ENCODE measurements at places on chromosomes 4 and X. TPM values are rescaled to one million over a fixed set of nuclear protein-coding genes. Genes with fewer than 3 reads are reported as not detected.

PWWP3B gene
- total RNA-seq: 4.4 TPM

HTN1 gene
- total RNA-seq: not detected

HTR2C gene
- not detected for total RNA-seq

LRIT3 gene
- not detected for total RNA-seq

AR gene
- total RNA-seq: 9.4 TPM

IL2RG gene
- total RNA-seq: 2.6 TPM

QDPR gene
- total RNA-seq: 45.4 TPM

PAGE1 gene
- total RNA-seq: not detected

SEPTIN6 gene
- total RNA-seq: 19.6 TPM

SLC25A31 gene
- total RNA-seq: not detected

MAGEA12 gene
- total RNA-seq: not detected

STOX2 gene
- total RNA-seq: 11.2 TPM

ARHGAP36 gene
- total RNA-seq: 0.32 TPM

FRMD7 gene
- total RNA-seq: not detected

BTK gene
- 5.9 TPM for total RNA-seq

PNMA6F gene
- not detected for total RNA-seq

MAGEC1 gene
- not detected for total RNA-seq

GRCh38 chr4:126800575-126801141 is 832.1 kb upstream of the INTU start:
- DNase-seq: no peak

- DNase-seq: no peak
Observed at GRCh38 chr4:152304220-152304619, 231.7 kb downstream of the FBXW7 start.

GRCh38 chr4:182971702-182972101 is 54.5 kb upstream of the DCTD start:
- DNase-seq: no peak

- DNase-seq: no peak
Observed at GRCh38 chrX:97326456-97326855, 442.7 kb downstream of the RPA4 start.

DNA sequence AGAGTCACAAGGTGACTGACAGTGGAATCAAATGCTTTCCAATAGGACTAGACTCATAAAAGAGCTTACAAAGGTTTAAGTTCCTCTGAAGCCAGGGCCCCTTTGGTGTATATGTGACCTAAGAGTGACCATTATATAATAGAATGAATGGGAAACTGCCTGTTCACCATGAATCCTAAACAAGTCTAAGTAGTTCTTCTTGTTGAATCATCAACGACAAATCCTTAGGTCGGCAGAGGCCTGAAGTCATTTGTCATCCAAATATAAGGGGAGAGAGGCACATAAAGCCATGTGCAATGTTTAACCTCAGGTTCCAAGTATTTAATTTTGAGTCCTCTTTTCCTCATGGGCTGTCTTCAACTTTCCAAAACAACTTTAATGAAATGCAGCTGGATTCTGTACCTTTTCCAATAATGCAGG is 122.4 kb downstream of the RASL11B start:
- no peak for DNase-seq

- DNase-seq: no peak
Observed at GRCh38 chr4:176262243-176262642, 6.8 kb downstream of the ASB5 start.

DNA sequence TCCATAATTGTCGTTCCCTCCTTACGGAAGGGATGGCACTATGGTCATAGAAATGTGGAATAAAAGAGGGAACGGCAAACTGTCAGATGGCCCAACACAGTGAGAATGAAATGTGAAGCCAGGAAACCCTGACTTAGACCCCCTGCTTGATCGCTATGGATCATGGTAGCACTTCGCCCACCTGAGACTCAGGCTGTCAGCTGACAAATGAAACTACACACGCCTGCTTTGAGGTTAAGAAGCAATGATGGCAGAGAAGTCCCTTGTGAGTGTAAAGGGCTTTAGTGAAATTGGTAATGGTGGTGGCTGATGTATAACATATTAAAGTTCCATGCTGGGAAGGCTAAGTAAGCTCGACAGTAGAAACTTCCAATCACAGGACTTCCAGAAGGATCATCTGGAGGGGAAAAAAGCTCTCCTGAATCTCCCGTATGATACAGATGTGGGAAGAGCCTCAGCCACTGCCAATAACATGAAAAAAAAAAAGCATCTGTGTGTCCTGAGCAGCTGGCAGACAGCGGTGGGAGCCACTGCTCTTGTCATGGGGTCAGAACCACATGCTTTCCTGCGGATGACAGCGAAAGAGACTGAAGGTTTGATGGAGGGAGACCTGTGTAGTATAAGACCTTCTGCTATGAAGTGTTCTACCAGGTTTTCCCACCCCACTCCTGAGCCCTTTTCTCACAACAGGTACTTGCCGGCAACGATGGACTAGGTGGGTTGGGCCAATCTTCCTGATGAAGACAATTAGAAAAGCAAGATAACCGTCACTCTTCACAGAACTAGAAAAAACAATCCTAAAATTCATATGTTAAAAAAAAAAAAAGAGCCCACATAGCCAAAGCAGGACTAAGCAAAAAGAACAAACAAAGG is 107.6 kb downstream of the AFAP1 start:
- no peak for DNase-seq

DNA sequence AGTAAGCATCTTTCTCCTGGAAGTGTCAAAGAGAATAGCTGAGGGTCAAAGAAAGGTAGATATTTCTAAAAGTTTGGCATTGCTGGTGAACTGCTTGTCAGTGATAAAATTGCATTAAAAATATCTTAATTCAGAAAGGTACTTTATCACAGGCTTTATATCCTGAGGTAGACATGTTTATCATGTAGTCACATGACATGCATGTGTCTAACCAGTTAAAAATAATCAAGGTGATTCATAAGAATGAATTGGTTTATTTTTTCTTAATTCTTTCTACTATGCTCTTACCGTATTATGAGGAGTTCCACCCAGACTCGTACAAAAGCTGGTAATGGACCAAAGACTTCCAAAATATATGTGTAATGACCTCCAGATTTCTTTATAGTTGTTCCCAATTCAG is 6.1 kb downstream of the SLC7A11 start:
- no peak for DNase-seq

DNA sequence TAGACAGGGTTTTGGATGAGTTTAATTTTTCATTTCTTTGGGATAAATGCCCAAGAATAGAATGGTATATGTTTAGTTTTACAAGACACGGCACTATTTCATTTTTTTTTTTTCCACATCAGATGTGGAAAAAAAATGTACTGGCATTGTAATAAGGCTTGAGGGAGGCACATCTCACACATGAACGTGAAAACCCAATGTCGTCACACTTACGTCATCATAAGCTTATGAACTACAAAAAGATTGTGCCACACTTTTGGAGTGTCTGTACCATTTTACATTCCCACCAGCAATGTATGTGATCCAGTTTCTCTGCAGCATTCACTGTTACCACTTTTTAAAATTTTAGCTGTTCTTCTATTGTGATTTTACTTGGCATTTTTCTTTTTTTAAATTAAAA is 74.2 kb downstream of the TAF1 start:
- no peak for DNase-seq

GRCh38 chr4:149293046-149293649 is 522.5 kb downstream of the IQCM start:
- no peak for DNase-seq

DNA sequence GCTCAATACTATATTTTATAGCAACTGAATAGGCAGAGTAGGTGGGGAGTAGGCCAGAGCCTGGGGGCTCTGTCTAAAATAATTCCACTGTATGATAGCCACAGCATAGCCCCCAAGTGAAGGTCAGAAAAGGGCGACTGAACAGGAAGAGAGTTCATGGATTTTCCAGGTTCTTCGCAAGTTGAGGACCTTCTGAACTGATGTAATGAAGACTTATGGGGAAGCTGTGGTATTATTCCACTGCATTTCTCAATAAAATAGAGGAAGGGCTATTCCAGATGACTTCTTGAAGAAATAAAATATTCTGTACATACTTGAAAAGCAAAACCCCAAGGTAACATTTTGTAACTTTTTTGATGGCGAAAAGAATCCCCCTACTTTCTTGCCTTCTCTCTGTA is 231.4 kb upstream of the GPC4 start:
- DNase-seq: no peak

- DNase-seq: no peak
Observed at GRCh38 chrX:82141942-82142341, 940.0 kb downstream of the SH3BGRL start.

- DNase-seq: no peak
Observed at GRCh38 chrX:14504960-14505538, 24.3 kb upstream of the GLRA2 start.

DNA sequence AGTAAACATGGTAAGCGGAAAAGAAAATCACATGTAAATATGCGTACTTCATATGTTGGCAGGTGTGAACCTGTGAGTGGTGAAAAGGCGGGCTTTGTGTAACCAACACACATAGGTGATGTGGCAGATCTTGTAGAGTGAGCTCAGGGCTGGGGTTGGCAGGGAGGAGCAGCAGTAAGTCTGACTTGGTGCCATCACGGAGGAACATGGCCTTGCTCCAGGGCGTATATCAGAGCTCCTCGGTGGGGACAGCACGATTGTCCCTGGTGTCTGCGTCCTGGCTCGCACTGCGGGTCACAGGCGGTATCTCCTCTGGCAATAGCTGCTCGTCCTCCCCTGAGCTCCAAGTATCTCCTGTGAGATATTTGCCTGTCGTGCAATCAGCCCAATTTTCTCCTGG is 733.6 kb downstream of the TRIML1 start:
- no peak for DNase-seq

- no peak for DNase-seq
Observed at GRCh38 chr4:172947594-172947993, 221.0 kb upstream of the GALNT7 start.

- DNase-seq: no peak
Observed at GRCh38 chr4:152033621-152034020, 272.8 kb upstream of the GATB start.

DNA sequence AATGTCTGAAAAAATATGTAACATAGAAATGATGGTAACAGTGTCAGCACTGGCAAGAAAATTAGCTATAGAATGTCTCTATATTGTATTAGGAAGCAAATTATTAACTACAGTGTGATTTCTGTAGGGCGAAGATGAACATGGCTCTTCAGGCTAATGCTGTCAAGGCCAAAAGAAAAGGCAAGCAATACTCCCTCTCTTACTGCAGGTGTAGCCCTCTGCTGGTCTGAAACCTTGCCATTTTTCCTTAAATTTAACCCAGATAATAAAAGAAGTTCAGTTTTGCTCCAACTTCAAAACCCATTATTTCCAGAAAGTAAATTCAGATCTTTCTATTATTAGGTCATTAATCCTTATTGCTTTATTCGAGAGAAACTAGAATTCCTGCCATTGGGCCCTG is 215.9 kb downstream of the LRBA start:
- DNase-seq: no peak

- DNase-seq: peak; percentile 79
Observed at GRCh38 chrX:48573690-48574269, 504 bp upstream of the RBM3 start.

- peak; percentile 59 for DNase-seq
Observed at GRCh38 chr4:13174001-13174400, 310.1 kb downstream of the RAB28 start.

DNA sequence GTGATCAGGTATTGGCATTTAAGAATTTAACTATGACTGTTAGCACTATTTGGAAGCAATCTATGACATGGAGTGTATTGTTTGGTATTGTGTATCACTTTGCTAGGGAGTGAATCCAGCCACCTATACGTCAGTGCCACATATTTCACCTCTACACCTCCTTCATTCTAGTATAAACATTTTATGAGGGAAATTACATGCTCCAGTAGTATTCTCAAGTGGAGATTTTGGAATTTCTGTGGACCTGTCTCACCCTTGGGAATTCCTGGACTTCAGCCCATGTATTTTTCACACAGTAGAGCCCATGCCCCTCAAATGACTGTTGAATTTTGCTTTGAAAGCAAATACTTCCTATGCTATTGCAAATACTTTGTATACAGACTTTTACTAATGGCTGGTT is 11.3 kb downstream of the BST1 start:
- no peak for DNase-seq

DNA sequence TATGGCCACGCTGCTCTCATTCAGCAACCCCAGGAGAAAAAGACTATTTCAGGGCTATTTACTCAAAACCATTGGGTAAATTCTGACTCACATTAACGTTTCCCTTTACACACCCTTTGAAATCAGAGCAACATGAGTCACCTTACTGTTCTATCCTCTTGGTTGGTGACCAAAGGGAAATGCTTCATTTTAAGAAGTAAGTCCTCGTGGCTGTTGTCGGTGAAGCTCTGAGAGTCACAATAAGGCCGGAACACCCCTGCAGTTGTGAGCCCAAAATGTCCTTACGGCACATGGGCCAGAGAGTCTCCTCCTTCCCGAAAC is 56.3 kb upstream of the SPRY1 start:
- DNase-seq: no peak

- no peak for DNase-seq
Observed at GRCh38 chr4:136743238-136743637, 789.1 kb downstream of the PCDH18 start.

DNA sequence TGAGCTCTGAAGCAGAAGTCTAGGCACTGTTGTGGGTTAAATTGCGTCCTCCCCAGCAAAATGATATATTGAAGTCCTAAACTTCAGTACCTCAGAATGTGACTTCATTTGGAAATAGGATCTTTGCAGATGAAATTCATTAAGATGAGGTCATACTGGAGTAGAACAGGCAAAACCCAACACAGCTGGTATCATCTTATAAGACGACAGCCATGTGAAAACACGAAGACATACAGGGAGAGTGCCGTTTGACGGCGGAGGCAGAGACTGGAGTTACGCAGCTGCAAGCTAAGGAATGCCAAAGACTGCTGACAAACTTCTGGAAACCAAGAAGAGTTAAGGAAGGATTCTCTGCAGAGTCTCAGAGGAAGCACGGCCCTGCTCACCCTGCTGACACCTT is 241.5 kb downstream of the MAML3 start:
- no peak for DNase-seq

- DNase-seq: no peak
Observed at GRCh38 chrX:38095971-38096529, 89.7 kb downstream of the SYTL5 start.

DNA sequence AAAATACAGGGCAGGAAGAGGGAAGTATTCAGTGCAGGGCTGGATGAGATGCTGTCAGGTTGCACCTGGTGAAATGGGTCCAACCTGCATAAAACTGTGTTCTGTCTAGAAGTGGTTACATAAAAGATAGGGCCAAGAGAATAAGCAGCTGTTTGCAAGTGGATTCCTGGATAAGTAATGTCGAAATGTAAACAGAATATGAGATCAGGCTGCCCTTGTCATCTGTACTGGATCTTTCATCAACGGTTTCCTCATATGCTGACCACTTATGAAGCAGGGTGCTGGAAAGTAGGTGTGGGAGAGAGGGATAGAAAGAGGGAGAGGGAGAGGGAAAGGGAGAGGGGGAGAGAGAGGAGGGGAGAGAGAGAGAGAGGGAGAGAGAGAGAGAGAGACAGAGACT is 349.8 kb upstream of the CPEB2 start:
- DNase-seq: no peak

GRCh38 chr4:3077796-3078195 is 3.3 kb downstream of the HTT start:
- no peak for DNase-seq

GRCh38 chr4:172927096-172927814 is 241.4 kb upstream of the GALNT7 start:
- DNase-seq: no peak

- no peak for DNase-seq
Observed at GRCh38 chr4:76380561-76380960, 40.4 kb downstream of the CCDC158 start.
